ENCODE measurements at places on chromosomes 16 and 17.

DNA sequence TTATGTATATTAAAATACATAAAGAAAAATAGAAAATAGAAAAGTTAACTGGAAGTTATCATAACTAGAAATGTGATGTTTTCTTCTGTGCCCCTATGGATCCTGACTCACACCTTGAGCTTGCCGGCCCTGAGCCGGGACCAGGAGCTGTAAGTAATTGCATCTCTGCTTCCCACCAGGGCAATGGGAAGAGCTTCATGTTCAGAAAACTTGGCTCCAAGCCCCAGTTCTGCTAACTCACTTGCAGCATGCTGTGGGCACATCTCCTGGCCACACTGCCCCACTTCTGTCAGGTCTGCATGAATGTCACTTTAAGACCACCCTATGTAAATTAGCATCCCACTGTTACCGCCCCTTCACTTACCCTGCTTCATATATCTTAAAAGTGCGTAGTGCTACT lies 37.2 kb downstream of the GNAO1 start:
- DNase-seq = no peak

- no peak for DNase-seq
Observed at GRCh38 chr16:48409839-48410632, 24.8 kb upstream of the SIAH1 start.

- DNase-seq = no peak
Observed at GRCh38 chr16:68732741-68733399, 4.2 kb upstream of the CDH1 start.

GRCh38 chr17:65278050-65278819 lies 141.1 kb downstream of the RGS9 start:
- no peak for DNase-seq

GRCh38 chr17:17874478-17874877 lies 37.7 kb upstream of the SREBF1 start:
- DNase-seq = no peak

DNA sequence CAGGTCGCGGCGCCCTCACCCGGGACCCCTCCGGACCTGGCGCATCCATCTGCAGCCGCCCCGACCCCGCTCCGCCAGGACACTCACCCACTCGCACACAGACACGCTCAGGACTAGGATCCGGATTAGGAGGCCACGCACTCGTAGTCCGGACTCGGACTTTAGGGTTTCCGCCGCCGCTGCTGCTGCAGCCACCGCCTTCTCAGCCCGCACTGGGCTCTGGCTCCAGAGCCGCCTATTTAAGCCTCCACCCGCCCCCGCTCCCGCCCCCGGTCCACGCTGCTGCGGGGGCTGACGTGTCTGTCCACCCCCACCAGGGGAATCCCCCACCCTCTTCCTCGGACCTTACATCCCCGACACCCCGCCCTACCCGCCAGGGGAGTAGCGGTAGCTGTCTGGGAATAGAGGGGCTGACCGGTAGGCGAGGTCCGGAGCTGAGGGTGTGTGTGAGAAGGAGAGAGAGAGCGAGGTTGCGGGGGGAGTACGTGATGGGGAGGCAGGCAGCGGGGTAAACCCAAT lies at the start of gene RRAD:
Gene RRAD (minus strand): TSS at position 214 of the 519 bp plus-strand sequence. CDS start 356 bp downstream, outside the sequence.
- DNase-seq = no peak

GRCh38 chr16:49588026-49588425 lies 214.4 kb downstream of the C16orf78 start:
- DNase-seq = no peak

DNA sequence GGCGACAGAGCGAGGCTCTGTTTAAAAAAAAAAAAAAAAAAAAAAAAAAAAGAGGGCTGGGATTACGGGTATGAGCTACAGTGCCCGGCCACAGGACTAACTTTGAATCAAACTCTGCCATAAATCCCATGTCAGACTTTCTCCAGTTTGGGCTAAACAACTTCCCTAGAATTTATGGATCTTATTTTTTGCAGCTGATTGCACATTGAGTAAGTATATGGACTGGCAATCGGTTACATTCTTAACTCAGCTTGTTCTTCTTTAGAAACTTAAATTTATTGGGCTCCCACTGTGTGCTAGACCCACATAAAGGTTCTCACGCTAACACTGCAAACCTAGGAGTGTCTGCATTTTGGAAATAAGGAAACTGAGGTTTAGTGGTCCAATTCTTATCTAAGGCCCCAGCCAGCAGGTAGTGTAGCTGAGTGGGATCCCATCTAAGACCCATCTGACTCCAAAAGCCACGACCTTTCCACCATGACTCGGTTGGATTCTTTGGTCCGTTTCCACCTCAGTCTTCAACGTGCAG lies 718 bp upstream of the CBFB start:
- DNase-seq = no peak

DNA sequence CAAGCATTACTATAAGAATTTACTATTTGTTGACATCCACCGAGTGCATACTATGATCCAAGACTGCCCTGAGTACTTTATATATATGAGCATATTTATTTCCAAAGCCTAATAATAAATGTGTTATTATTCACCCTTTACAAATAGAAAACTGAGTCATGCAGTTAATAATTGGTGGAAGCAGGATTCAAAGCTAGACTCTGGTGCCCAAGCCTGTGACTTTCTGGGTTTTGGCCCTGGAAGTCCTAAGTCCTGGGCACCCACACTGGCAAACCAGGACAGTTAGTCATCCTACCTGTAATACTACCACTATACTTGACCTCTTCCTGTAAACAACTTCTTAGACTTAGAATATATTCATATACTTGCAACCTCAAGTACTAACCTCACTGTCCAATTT lies 257.4 kb upstream of the IRX5 start:
- no peak for DNase-seq

GRCh38 chr16:23907903-23908302 lies 72.1 kb downstream of the PRKCB start:
- DNase-seq = no peak

DNA sequence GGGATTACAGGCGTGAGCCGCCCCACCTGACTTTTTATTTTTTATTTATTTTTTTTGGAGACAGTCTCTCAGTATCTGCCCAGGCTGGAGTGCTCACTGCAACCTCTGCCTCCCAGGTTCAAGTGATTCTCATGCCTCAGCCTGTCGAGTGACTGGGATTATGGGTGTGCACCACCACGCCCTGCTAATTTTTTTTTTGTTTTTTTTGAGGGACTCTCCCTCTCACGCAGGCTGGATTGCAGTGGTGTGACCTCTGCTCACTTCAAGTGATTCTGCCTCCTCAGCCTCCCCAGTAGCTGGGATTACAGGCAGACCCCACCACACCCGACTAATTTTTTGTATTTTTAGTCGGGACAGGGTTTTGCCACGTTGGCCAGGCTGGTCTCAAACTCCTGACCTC lies 7.7 kb downstream of the ZNF207 start:
- no peak for DNase-seq

DNA sequence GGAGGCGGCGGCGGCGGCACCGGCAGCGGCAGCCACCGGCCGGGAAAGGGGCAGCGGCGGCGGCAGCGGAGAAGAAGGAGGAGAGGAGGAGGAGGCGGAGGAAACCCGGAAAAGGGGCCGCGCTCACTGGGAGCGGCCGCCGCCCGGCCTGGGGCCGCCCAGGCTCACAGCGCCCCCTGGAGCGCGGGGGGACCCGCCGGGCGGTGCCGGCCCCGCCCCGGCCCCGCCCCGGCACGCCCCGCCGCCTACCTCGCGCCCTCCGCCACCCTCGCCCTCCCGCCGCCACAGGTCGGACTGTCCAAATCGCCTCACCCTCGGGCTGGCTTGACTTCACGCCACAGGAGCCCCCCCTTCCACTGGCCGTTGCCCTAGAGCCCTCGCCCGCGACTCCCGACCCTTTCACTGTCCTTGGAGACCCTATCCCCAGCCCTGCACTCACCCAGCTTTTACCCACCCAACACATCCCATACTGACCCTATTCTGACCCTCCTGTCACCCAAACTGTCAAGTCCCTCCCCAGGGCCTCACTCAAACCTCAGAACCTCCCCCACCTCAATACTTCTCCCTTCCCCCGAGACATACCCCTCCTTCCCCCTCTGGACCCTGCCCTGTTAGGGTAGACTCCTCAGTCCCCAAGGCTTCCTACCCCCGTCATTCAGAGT lies at the start of gene CSNK2A2:
Gene CSNK2A2 (minus strand): TSS at position 85 of the 662 bp plus-strand sequence. CDS start 370 bp downstream, outside the sequence.
- peak; percentile 61 for DNase-seq

GRCh38 chr16:80971819-80972218 lies 34.9 kb downstream of the CMC2 start:
- no peak for DNase-seq

All from activated effector memory CD4-positive, alpha-beta T cell treated with Interleukin-2 at 50 U/mL for 16 hours (primary cell).